SJCRH30 (cell line): ENCODE measurements at places on chromosomes 1 and 21. TPM values are rescaled to one million over a fixed set of nuclear protein-coding genes. Genes with fewer than 3 reads are reported as not detected.

Gene KCNA2
- total RNA-seq, result not detected in 2 replicates

Gene OR6N1
- not detected in 2 replicates for total RNA-seq

Gene B3GALT2
- 0.81 and 1.5 TPM in 2 replicates for total RNA-seq

Gene ZBTB8B
- total RNA-seq, result not detected in 2 replicates

Gene MANEAL
- total RNA-seq, result 32.3 and 36.5 TPM in 2 replicates

Gene FMN2
- not detected in 2 replicates for total RNA-seq

Gene ABCD3
- total RNA-seq, result 52.0 and 53.4 TPM in 2 replicates

Gene DNASE2B
- total RNA-seq, result not detected in 2 replicates

- no peak overlapping the region for H3K4me3 ChIP-seq
- no peak overlapping the region for H3K27ac ChIP-seq
- no peaks in the 10 kb centered on the region; the same call in 1 of the 2 replicates for H3K27me3 ChIP-seq
- DNase-seq, result no peak
- H3K4me1 ChIP-seq, result no peaks in the 10 kb centered on the region
- no peaks in the 10 kb centered on the region for H3K36me3 ChIP-seq
Measured at GRCh38 chr1:30358500-30358899, 364.9 kb downstream of the MATN1 start.

- no peak overlapping the region for H3K4me3 ChIP-seq
- H3K36me3 ChIP-seq, result no peaks in the 10 kb centered on the region
- no peaks in the 10 kb centered on the region for H3K4me1 ChIP-seq
Measured at GRCh38 chr1:43067233-43067745, 104.8 kb downstream of the EBNA1BP2 start.

GRCh38 chr1:147640553-147641165, 29.7 kb downstream of the ACP6 start:
- H3K27ac ChIP-seq, result no peak overlapping the region
- no peaks in the 10 kb centered on the region for H3K36me3 ChIP-seq
- no peak overlapping the region for H3K4me3 ChIP-seq
- H3K4me1 ChIP-seq, result no peaks in the 10 kb centered on the region
- DNase-seq, result peak; percentile 79

- H3K4me3 ChIP-seq, result no peak overlapping the region
- H3K4me1 ChIP-seq, result peaks cover 4% of the 10 kb centered on the region
- H3K36me3 ChIP-seq, result no peaks in the 10 kb centered on the region
- no peak overlapping the region for H3K27ac ChIP-seq
- DNase-seq, result peak; percentile 87
Measured at GRCh38 chr1:6245086-6245868, 1.3 kb downstream of the HES3 start.

DNA sequence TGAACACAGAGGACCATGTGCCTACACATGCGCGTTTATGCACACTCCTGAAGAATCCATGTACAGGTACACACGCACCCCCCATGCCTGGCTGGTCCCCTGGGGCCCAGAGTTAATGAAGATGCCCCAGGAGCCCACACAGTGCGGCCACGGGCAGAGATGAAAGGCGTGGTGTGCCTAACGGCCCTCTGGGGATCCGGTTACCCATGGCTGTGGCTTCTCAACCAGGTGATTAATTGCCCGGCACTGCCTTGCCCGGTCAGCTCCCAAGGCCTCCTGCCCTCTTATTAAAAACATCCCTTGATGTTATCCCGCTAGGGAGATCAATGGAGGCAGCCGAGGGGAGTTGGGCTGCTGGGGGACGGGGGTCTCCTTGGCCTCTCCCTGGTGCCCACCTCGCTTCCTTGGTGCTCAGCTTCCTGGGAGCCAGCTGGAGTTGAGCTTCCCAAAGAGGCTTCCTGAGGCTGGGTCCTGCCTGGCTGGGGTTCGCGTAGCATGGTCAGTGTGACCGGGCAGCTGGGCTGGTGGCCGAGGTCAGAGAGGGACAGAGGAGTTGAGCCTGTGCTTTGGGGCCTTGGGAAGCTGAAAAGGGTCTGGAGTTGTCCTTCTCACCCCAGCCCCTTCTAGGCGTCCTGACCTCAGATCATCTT, 75.0 kb upstream of the WNT4 start:
- no peaks in the 10 kb centered on the region for H3K36me3 ChIP-seq
- peaks cover 10% of the 10 kb centered on the region for H3K27me3 ChIP-seq
- no peak overlapping the region for H3K27ac ChIP-seq

DNA sequence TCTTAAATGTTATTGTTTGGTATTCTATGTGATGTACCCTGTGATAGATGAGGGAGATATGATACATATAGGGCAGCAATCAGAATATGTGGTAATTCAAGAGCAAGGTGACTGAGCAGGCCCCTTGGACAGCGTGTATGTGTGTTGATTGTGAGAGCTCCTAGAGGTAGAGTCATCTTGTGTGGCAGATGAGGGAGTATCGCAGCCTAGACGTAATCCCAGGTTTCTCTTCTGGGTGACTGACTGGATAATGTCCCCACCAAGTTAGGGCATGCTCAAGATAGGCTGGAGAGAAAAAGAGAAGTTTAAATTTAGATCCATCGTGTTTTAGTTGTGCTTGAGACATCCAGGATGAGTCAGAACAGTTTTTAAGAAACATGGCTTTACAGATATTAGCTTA, 185.3 kb downstream of the ZP4 start:
- DNase-seq, result no peak
- H3K36me3 ChIP-seq, result no peaks in the 10 kb centered on the region
- H3K4me1 ChIP-seq, result no peaks in the 10 kb centered on the region
- no peaks in the 10 kb centered on the region for H3K27me3 ChIP-seq
- H3K4me3 ChIP-seq, result no peak overlapping the region

- DNase-seq, result no peak
- peaks cover 2% of the 10 kb centered on the region; the same call in 1 of the 2 replicates for H3K27me3 ChIP-seq
- H3K27ac ChIP-seq, result no peak overlapping the region
- H3K4me1 ChIP-seq, result no peaks in the 10 kb centered on the region
Measured at GRCh38 chr1:11598461-11598860, 55.8 kb downstream of the FBXO2 start.

DNA sequence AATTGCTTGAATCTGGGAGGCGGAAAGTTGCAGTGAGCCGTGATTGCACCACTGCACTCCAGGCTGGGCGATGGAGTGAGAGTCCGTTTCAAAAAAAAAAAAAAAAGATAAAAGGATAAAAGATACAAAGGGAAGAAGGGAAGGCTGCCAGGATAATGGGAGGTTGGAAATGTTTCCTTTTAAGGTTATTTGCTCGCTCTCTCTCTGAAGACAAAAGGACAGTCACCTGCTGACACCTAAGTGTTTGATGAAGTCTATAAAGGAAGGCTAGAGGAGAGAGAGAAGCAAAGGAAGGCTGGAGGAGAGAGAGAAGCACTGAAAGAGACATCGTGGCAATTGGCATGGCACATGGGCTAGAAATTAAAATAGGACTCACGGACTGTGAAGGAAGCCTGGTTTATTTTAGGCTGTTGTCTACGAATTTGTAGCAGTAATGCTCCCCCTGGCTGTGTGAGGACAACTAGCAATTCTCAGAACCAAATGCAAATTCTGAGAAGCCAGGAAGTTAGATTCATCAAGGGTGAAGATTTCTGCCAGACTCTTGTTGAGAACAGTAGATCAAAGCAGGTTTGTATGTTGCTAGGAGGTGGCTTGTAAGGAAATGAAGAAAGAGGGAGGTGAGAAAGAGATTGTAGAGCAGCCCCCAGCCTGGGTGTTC, 154.2 kb downstream of the ZP4 start:
- H3K4me1 ChIP-seq, result no peaks in the 10 kb centered on the region
- H3K36me3 ChIP-seq, result no peaks in the 10 kb centered on the region
- H3K27ac ChIP-seq, result no peak overlapping the region
- no peaks in the 10 kb centered on the region for H3K27me3 ChIP-seq
- DNase-seq, result no peak
- no peak overlapping the region for H3K4me3 ChIP-seq

DNA sequence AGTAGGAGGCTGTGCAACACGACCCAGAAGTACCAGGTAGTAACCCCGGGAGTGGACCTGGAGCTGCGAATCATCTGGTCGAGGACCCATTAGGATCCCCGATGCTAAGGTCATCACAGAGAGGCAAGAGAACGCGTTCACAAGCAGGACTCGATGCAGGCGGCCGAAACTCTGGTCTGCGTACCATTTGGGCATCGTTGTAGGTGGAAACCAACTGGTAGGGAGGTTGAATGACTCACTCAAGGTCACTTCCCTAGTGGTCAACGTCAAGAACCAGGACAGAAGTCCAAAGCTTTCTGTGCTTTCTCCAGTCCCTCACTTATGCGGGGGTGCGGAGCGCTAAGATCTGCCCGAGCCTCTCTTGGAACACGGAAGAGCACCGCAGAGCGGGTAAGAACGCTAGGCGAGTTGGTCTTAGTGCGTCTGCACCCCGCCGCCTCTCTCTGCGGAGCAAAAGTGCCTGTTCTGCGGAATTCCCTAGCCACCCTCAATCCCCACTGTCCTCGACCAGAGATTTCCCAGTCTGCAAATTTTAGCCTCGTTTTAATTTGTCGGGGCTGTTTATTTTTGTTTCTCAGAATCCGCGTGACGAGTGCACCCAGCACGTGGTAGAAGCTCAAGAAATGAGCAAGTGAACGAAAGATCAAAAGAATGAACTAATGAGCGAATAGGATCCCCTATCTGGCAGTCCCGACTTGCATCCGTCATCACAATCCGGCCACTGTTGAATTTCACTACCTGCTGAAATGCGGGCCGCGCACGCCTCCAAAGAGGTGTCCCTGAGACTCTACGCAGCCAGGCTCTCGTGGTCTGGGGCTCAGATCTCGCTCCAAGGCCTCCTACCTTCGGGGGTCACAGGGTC, 12.2 kb downstream of the HLX start:
- no peaks in the 10 kb centered on the region for H3K4me1 ChIP-seq
- H3K4me3 ChIP-seq, result no peak overlapping the region
- H3K36me3 ChIP-seq, result no peaks in the 10 kb centered on the region; the same call in 1 of the 2 replicates
- H3K27me3 ChIP-seq, result no peaks in the 10 kb centered on the region
- DNase-seq, result no peak

- H3K27me3 ChIP-seq, result no peaks in the 10 kb centered on the region
- H3K4me1 ChIP-seq, result peaks cover 9% of the 10 kb centered on the region
- no peak for DNase-seq
- H3K4me3 ChIP-seq, result no peak overlapping the region
- H3K27ac ChIP-seq, result no peak overlapping the region
Measured at GRCh38 chr1:221166559-221167318, 287.5 kb downstream of the HLX start.

GRCh38 chr1:169886931-169887330, 6.8 kb downstream of the SCYL3 start:
- H3K27me3 ChIP-seq, result no peaks in the 10 kb centered on the region
- no peak for DNase-seq
- peaks cover 4% of the 10 kb centered on the region; the same call in 1 of the 2 replicates for H3K36me3 ChIP-seq
- no peak overlapping the region for H3K4me3 ChIP-seq

GRCh38 chr21:41830764-41831452, 48.2 kb downstream of the PRDM15 start:
- no peaks in the 10 kb centered on the region; the same call in none of the 2 replicates for H3K36me3 ChIP-seq
- H3K27ac ChIP-seq, result no peak overlapping the region
- H3K4me1 ChIP-seq, result no peaks in the 10 kb centered on the region
- DNase-seq, result no peak

GRCh38 chr21:35850029-35850428, 210.3 kb downstream of the SETD4 start:
- H3K36me3 ChIP-seq, result no peaks in the 10 kb centered on the region
- H3K27me3 ChIP-seq, result no peaks in the 10 kb centered on the region
- no peak overlapping the region for H3K4me3 ChIP-seq
- DNase-seq, result no peak
- peaks cover 8% of the 10 kb centered on the region; the same call in 1 of the 2 replicates for H3K4me1 ChIP-seq
- no peak overlapping the region for H3K27ac ChIP-seq

GRCh38 chr1:16338961-16339360, 13.3 kb downstream of the FBXO42 start:
- H3K4me3 ChIP-seq, result no peak overlapping the region
- H3K27ac ChIP-seq, result no peak overlapping the region
- H3K27me3 ChIP-seq, result no peaks in the 10 kb centered on the region
- peaks cover 7% of the 10 kb centered on the region; the same call in 1 of the 2 replicates for H3K36me3 ChIP-seq

DNA sequence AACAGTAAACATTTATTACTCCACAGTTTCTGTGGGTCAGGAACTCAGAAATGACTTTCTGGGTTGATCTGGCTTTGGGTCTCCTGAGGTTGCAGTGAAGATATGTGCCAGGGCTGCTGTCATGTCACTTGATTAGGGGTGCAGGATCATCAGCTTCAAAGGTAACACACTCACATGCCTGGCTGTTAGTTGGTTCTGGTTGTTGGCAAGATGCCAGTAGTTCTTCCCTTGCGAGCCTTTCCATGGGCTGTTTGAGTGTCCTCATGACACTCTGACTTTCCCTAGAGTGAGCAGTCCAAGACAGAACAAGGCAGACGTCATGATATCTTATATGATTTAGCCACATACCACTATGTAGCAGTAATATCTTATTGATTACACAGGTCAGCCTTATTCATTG, 1.8 kb downstream of the SWT1 start:
- no peaks in the 10 kb centered on the region; the same call in 1 of the 2 replicates for H3K4me1 ChIP-seq
- no peak overlapping the region for H3K4me3 ChIP-seq
- H3K36me3 ChIP-seq, result no peaks in the 10 kb centered on the region
- H3K27ac ChIP-seq, result no peak overlapping the region
- peak; percentile 6 for DNase-seq

- no peaks in the 10 kb centered on the region for H3K4me1 ChIP-seq
- H3K27me3 ChIP-seq, result no peaks in the 10 kb centered on the region
Measured at GRCh38 chr1:79128722-79129121, 122.2 kb upstream of the ADGRL4 start.

DNA sequence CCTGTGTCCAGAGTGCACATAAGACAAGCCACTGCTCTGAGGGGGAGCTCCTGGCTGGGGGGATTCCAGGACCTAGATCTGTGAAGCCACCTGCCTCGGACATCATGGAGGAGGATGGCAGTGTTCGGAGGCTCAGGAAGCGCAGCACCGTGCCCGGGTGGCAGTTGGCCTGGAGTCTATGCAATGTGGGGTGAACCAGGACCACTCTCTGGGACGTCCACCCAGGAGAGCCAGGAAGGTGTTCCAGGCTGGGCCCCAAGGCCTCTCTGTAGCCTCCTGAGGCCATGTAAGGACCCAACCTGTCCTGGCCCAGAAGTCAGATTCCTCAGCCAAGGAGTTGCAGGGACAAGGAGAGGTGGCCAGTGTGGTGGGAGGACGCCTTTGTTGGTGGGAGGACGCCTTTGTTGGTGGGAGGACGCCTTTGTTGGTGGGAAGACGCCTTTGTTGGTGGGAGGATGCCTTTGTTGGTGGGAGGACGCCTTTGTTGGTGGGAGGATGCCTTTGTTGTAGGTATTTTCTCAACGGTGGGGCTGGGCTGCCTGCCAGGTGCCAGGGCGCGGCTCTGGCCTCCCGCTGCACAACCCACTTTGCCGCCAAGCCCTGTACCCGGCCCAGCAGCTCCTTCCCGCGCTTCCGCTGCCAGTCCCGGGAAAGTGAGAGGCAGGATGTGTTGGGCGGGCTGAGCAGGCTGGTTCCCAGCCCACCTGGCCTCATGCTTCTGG, 30.6 kb upstream of the BMP8B start:
- H3K27ac ChIP-seq, result no peak overlapping the region
- DNase-seq, result no peak
- no peaks in the 10 kb centered on the region for H3K27me3 ChIP-seq
- H3K4me3 ChIP-seq, result no peak overlapping the region
